ENCODE measurements at places on chromosomes 5 and 9.

GRCh38 chr5:169561893-169562292 is 21.7 kb upstream of the SPDL1 start:
- no peak for DNase-seq

- DNase-seq, result no peak
These were observed 9.3 kb upstream of the AFAP1L1 start for GRCh38 chr5:149262315-149262714.

- DNase-seq, result no peak
These were observed 21.4 kb upstream of the CXCL14 start for GRCh38 chr5:135600152-135600570.

DNA sequence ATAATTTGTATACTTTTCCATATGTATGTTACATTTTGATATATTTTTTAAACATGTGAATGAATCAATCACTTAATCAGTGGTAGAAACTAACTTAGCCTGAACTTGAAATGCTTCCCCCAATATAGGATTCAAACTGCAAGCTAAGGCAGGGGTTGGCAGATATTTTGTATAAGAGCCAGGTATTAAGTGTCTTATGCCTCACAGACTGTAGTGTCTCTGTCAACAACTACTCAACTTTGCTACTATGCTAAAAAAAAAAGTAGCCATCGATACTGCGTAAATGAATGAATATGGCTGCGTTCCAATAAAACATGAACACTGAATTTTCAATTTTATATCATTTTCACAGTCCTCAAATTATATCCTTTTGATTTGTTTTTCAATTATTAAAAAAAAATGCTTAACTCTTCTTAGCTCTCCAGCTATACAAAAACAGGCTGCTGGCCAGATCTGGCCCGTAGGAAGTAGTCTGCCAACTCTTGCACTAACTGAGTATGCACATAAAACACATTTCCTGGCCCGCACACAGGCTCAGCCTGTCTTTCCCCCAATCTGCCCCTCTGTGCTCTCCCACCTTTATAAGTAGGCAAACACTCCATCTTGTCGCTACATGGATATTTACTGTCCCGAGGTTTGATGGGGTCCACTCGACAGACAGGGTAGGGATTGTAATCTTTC is 91.8 kb downstream of the SAXO1 start:
- DNase-seq, result no peak

- no peak for DNase-seq
These were observed 297.9 kb downstream of the KCTD16 start for GRCh38 chr5:144468571-144468970.

DNA sequence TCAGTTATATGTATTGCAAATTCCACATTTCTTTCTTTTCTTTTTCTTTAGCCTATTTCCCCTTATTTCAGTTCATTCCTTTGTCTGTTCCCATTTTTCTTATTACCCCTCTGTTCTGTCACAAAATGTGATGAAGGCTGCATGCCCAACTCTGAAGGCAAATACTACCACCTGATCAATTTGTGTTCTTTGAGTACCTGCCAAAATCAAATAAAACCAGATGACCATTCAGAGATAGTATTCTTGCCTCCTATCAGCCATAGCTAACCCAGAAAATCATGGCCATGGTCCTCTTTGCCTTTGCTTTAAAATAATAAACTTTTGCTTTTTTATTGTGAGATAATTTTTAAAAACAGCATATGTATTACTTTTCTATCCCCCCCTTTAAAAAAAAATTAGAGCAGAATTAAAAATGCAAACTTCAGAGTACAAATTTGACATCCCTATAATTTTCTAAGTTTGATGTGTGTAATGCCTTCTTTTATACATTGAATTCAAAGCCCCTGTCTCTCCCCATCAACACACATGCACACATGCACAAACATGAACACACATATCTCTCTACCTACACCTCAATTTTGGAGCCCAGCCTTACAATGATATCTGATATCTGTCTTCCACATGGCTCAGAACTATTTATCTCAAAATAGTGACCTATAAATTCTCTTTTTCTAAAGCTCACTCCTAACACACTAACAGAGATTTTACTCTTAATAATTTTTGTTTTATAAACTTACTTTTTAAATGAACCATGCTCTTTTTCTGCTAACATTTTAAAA is 3.5 kb downstream of the RFESD start:
- DNase-seq, result no peak

DNA sequence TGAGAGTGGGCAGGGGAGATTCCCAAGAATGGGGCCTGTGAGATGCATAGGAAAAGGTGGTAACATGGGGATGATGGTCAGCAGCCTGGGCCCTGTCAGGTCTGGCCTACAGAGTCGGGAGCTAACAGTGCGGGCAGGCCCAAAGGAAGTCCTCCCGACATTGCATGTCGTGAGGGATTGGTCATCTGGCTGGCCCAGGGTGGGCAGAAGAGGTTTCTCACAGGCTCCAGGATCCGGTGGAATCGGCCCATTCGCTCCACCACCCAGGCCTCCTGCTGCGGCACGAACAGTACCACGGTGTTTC is 514 bp downstream of the STOML2 start:
- DNase-seq, result no peak

DNA sequence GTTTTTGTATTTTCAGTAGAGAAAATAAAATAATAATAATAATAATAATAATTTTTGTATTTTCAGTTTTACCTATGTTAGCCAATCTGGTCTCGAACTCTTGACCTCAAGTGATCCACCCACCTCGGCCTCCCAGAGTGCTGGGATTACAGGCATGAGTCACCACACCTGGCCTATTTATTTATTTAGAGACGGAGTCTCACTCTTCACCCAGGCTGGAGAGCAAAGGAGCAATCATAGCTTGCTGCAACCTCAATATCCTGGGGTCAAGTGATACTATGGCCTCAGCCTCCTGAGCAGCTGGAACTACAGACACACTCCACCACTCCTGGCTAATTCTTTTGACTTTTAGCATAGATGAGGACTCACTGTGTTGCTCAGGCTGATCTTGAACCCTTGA is 167.5 kb downstream of the TLE1 start:
- no peak for DNase-seq

- peak; percentile 35 for DNase-seq
These were observed 9.1 kb upstream of the TBCA start for GRCh38 chr5:77785229-77785628.

GRCh38 chr5:180069589-180070247 is 1.8 kb downstream of the RNF130 start:
- no peak for DNase-seq

DNA sequence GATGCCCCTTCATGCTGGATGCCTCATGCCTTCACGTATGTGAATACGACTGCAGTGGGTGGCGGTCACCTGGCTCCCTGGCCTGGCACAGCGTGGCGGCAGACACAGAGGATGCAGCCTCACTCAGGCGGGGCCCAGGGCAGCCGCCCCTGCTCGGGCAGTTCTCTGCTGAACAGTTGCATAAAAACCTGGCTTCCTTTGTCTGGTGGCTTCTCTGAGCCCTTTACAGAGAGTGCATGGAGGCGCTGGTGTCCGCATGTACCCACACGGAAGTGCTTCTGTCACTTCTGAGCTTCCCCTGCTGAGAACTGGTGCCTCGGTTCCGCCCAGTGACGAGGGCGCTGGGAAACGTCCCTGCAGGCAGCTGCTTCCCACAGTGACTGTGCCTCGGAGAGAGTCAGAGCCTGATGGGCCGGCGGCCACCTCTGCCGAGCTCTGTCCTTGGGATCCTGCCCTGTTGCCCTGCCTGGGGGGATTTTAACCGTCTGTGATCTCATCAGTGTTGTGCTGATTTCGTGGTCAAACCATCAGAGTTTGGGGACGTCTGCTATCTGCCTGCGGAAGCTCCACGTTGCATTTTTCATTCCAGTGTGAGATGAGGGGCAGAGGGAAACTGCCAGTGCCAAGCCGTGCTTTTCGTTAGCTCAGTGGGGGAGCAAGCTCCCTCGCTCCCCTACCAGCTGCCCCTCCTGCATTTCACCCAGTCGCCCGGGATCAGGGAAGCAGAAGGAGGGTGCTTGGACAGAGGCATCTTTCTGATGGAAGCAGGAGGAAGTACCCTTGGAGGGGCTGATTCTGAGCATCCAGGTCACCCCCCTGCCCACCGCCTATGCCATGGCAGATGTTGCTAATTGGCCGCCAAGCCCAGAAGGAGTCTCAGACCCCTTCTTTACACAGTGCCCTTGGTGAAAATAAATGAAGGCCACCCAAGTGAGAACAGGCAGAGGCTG is 153.0 kb upstream of the COL5A1 start:
- peak; percentile 14 for DNase-seq

GRCh38 chr5:143870871-143871632 is 59.1 kb downstream of the HMHB1 start:
- DNase-seq, result no peak

DNA sequence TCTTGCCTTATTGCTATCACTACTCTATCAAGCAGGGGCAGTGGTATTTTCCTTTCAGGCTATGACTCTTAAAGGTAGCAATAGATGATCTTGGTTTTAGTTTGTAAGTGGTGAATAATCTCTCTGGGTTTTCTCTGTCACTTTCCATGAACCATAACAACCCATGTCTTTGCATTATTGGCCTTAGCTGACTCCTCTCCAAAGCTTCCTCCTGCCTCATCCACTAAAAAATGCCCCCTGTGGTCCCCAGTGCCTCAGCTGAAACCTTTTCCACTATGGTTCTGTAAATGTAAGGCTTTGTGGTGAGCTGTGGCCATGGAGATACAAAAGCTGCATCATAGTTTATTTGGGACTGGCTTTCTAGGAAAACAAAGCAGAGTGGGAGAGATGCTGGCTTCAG is 128.8 kb downstream of the GPBP1 start:
- DNase-seq, result no peak

DNA sequence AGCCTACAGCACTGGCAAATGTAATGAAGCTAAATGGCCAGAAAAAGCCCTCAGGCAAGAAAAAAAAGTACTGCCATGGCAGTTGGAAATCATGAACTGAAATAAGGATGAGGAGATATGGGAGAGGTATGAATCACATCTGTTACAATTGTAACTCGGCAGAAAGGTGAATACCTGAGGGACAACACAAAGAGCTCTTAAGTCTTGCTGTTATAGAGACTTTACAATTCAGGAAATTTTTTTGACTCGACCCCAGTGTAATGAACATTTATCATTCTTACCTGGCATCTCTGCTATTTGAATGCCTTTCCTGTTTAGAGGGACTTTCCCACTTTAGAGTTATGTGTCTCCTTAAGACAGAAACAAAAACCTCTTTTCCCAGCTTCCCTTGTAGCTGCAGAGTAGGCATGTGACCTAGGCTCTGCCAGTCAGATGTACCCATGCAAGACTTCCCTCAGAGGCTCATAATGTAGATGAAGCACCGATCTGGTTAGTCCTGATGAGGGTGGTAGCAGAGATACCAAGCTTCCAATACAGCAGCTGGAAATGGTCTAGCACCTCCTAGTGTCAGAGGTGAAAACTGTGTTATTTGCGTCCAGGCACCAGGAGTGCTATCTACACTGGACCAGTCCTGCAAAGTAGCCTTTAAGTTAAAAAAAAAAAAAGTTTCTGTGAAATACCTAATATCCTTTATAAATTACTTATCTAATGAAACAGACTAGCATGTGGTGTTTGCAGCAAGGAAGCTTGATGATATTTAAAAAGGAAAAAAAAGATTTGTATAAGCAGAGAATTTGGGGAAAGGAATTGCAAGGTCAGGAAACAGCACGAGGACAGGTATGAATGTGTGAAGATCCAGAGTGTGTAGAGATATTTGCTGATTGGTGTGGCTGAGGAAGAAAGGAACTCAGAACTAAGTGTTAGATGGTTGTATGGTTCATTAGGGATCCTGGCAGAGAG is 146.9 kb upstream of the SLC1A3 start:
- DNase-seq, result no peak
